Right renal cortex interstitium (tissue), 3 donors: ENCODE measurements at places on chromosomes 6 and 20. TPM values are rescaled to one million over a fixed set of nuclear protein-coding genes. Genes with fewer than 3 reads are reported as not detected.

- no peak for DNase-seq
Measured at GRCh38 chr20:34643928-34644327, 33.0 kb downstream of the PIGU start.

DNA sequence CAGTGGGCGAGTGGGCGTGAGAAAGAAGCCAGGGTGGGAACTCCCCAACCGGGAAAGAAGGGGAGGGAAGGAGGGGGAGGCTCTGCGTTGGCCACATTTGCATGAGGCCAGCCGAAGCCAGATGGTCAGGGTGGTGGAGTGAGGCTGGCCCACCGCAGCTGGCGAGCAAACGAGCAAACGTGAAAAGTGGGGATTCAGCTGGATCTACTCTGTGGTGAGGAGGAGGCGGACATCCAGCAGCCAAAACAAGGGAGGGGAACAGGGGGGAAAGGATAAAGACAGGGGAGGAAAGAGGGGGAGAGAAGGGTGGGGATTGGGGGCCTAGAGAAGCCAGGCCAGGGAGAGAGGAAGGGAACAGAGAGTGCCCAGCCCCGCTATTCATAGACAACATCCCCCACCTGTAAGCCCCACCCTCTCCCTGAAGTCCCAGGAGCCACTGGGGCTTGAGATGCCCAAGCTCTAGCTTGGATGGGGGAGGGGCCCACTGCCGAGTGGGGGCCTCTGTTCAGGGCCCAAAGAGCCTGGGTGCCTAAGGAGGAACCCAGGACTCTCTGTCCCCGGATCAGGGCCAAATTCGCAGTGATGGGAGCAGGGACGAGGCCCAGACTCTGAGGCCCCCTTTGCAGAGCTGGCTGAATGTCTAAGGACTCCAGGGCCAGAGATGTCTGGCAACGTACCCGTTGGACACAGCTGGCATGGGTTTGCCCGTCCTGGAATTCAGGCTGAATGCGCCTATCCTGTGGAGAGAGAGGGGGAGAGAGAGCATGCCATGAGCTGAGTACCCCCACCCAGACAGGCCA lies 45.1 kb downstream of the CPNE5 start:
- no peak for DNase-seq

- no peak for DNase-seq
Measured at GRCh38 chr6:16178351-16178750, 49.5 kb downstream of the MYLIP start.

GRCh38 chr6:136774228-136775041 lies 17.8 kb downstream of the MAP3K5 start:
- no peak for DNase-seq

- no peak for DNase-seq
Measured at GRCh38 chr6:76814496-76815458, 648.5 kb downstream of the HTR1B start.

GRCh38 chr6:7543789-7544424 lies 2.4 kb downstream of the DSP start:
- DNase-seq: no peak

GRCh38 chr6:158808941-158809678 lies 10.1 kb downstream of the EZR start:
- DNase-seq: no peak

DNA sequence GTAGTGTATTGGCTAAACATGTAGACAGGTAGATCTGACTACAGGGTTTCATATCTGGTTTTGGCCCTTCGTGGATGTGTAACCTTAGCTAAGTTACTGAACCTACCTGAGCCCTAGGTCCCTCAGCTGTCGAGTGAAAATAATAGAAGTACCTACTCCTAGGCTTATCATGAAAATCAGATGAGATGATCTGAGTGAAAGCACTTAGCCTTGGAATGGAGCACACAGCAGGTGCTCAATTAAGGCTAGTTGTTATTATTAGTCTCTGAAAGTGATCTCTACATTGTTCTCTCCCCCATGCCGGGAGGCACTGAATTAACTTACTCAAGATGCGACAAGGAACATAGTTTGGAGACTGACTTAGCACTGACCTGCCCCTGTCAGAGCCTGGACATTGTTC lies 174.7 kb upstream of the ZNF217 start:
- DNase-seq: no peak

The LY86 gene
- polyA plus RNA-seq: 2.2 TPM

The ARFGEF3 gene
- 6.2 TPM for polyA plus RNA-seq
